ENCODE measurements at places on chromosomes 5 and 9. TPM values are rescaled to one million over a fixed set of nuclear protein-coding genes. Genes with fewer than 3 reads are reported as not detected.

Gene SH3RF2
- total RNA-seq: 0.17 TPM

Gene HAND1
- total RNA-seq: 0.13 TPM

Gene MAMDC4
- 6.2 TPM for total RNA-seq

Gene FAXDC2
- 37.9 TPM for total RNA-seq

Gene DBH
- 0.66 TPM for total RNA-seq

Gene NR2F1
- total RNA-seq: 0.38 TPM

Gene PRR16
- not detected for total RNA-seq

Gene PIP5K1B
- total RNA-seq: 1.9 TPM

Gene PGM5
- total RNA-seq: 0.73 TPM

Gene TLR4
- 2.1 TPM for total RNA-seq

Gene UNC13B
- 59.5 TPM for total RNA-seq

Gene NR6A1
- 4.7 TPM for total RNA-seq

Gene FAM169A
- total RNA-seq: 41.2 TPM

Gene DRD1
- total RNA-seq: 0.16 TPM

Gene MPDZ
- total RNA-seq: 25.6 TPM

Gene GCNT1
- total RNA-seq: 0.81 TPM

Gene TTC23L
- 1.4 TPM for total RNA-seq

Gene SPAAR
- not detected for total RNA-seq

Gene WNT8A
- total RNA-seq: 0.67 TPM

Gene GPR150
- 0.31 TPM for total RNA-seq

Gene CDH9
- 6.6 TPM for total RNA-seq

Gene TAF11L10
- total RNA-seq: 4.0 TPM

Gene ZSWIM6
- 31.3 TPM for total RNA-seq

Gene IRX1
- 0.31 TPM for total RNA-seq

Gene KCNV2
- 0.87 TPM for total RNA-seq

Gene PKD2L2
- 0.51 TPM for total RNA-seq
